ENCODE measurements at places on chromosomes 3 and 15.

DNA sequence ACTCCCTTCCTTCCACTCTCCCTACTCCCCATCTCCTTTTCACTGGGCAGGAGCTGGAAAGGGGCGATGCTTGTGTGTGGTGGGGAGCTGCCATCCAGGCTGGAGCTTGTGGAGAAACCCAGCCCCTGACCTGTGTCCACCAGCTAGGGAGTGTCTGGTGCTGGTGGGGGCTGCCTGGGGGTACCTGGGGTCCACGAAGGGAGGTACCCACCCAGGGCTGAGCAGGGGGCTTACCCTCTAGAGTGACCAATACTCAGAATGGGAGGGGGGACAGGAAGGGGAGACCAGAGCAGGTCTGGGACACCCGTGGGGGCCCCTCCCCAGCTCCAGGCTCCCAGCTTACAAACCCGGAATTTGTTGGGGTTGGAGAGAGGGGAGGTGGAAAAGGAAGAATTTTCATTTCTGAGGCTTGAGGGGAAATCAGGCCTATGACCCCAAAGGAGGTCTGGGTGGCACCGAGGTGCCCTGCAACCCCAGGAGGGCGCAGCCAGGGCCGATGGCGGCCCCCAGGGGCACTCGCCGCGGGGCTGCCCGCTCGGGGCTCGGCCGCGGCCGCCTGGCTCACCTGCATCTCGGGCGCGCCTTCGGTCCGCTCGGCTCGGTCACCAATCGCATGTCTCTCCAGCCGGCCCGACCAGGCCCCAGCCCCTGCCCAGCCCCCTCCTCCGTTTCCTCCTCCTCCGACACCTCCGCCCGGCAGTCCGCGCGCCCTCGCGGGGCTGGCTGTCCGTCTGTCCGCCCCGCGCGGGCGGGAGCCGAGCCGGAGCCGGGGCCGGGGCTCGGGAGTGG lies 773 bp downstream of the LINGO1 start:
- DNase-seq, result no peak

DNA sequence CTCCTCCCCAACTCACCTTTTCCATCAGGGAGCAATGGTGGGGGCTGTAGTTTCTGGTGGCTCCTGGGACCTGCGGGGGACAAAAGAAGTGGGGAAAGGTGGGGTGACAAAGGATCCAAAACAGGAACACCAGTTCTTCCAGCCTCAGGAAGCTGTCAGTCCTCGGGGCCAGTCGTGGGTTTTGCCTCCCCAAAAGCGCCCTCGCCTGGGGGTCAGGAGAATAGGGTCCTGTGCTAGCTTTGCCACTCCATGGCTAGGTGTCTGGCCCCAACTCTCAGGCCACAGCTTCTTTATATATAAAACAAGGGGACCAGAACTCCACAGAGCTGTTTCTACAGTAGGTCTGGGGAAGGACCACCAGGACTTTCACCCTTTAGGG lies 4.0 kb downstream of the CCDC9B start:
- DNase-seq, result no peak

DNA sequence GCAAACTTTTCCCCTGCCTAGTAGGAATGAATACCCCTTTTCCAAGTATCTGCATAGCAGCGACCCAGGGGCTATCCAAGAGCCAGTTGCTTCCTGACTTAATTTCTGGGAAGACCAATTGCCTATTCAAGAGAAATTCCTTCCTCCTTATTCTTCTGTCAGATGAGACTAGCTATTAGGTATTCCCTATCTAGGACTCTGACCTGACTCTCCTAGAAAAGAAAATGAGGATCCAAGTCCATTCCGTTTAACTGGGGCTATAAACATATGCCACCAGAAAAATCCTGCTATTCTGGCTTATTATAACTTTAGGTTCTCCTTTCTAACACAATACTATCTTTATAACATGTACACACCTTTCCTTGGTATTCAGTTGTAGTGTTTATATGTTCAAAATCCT lies 1.7 kb downstream of the HHLA2 start:
- no peak for DNase-seq

DNA sequence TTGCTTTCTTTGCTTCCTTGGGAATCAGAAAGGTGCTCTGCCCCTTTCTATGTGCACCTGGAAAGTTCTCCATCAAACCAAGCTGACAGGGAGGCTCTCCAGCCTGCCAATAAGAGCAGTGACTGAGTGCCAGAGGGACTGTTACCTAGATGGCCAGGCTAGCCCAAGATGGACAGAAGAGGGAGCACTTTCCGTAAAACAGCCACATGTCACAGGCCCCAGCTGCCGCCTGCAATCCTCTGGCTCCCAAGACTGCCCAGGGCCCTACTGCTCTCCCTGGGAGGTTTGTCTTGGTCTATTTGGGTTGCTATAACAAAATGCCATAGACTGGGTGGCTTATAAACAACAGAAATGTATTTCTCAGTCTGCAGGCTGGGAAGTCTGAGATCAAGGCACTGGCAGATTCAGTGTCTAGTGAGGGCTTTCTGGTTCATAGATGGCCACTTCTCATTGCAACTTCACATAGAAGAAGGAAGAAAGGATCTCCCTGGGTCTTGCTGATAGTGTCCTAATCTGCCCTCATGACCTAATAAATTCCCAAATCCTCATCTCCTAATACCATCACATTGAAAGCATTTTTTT lies 72.3 kb downstream of the TAMM41 start:
- no peak for DNase-seq

DNA sequence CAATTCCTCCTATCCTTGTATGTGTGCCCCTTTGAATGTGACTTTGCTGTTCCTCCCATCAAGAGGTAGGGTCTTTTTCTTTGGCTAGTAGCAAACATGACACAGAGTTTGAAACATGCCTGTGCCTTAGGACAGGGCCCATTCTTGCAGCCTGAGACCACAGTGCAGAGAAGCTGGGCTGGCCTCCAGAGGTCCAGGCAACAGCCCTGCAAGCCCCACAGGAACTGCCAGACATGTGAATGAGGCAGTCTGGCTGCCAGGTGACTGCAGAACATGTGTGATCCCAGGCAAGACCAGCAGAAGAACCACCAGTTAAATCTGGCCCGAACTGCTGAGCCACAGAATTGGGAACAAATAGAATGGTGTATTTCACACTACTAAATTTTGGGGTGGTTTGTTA lies 1.2 kb upstream of the HGD start:
- no peak for DNase-seq

DNA sequence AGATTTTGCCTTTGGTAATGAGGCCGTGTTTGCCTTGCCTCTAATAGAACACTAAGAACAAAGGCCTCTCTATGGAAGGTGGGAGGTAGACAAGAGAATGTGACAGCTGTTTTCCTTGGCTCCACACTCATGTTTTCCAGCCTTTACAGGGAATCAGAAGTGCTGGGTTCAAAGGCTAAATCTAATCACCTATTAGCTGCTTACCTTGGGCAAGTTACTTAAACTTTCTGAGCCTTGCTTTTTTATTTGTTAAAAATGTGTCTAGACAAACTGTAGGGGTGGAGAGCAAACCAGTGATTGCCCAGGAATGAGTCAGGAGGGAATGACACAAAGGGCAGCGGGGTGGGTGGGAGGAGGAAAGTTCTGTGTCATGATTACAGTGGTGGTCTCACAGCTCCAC lies 179.0 kb downstream of the P3H2 start:
- no peak for DNase-seq

DNA sequence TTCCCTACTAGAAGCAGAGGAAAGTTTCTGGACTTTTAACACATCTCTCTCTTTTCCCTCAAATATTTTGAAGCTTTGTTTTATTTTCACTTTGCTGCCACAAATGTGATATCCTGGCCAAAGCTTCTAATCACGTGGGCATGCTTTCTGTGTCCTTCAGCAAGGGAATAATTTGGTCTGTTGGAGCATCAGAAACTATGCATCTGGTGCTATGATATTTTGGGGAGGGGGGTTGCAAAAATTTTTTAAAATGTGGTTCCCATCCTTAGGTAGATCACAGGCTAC lies 254.2 kb downstream of the GAP43 start:
- DNase-seq, result no peak

DNA sequence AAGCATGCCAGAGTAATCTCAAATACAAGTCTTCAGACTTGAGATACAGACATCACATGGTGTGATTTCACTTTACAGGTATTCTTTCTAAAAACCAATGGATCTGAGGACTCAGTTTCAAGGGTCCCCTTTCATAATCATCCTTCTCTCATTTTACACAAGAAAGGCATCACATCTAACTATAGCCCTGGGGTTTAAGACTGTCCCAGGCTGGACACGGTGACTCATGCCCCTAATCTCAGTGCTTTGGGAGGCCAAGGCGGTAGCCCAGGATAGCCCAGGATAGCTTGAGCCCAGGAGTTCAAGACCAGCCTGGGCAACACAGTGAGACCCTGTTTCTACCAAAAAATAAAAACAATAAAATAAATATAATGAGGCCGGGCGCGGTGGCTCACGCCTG lies 36.4 kb downstream of the UBP1 start:
- no peak for DNase-seq

DNA sequence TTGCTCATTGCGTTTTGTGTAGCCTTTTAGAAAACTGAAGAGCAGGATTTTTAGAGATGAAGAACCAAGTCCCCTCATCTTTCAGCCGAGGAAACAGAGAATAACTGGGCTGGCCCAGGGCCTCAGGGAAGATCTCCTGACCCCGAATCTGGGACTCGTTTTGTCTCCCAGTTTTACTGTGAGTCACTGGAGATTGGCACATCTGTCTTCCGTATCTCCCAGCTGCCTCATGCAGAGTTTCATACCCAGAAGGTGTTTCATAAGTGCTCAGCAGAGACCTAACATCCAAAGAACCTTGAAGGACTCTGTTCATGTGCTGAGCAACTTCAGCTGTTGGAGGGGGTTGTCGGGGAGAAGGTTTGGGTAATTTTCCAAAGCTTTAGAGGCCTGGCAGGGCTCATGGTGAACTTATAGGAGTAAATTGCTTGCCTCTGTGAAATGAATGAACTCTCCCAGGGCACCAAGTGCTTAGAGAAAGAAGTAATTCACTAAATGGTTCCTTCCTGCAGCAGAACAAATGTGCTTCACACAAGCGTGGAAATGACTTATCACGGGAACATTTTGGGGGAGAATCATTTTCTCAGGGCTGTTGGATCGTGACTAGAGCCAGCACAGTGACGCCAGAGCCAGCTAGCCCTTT lies 121.4 kb downstream of the FAM43A start:
- no peak for DNase-seq

DNA sequence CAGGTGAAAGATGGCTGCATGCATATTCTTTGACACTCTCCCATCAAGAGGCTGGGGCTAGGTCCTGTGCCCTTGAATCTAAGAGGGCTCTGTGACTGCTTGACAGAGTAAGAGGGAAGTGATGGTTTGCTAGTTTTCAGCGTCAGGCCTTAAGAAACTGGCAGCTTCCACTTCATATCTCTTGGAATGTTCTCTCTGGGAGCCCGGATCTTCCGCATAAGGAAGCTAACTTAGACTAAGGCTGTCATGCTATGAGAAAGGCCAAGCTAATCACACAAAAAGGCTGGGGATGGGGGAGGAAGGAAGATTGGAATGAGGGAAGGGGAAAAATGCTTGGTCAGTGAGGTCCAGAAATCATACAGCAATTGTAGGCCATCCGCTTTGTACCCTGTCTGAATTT lies 50.0 kb downstream of the MB21D2 start:
- DNase-seq, result no peak

- no peak for DNase-seq
Measured at GRCh38 chr3:56593455-56594158, 36.6 kb downstream of the CCDC66 start.

DNA sequence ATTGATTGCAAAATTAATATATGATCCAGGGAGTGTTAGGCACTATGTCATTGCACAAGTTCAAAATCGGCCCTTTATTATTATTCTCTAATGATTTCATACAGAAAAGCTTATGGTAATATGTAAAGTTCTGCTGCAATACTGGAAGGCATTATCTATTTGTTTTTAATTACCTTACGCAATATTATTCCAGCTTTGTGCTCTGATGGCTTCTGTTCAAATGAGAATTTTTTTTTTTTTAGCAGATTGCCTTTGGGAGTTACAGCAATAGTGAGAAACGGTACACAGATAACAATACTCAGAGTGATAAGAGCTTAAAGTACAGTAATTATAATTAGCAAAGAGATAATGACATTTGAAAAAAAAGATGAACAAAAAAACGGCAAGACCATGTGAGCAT lies 602.2 kb upstream of the ALCAM start:
- DNase-seq, result no peak

- DNase-seq, result no peak
Measured at GRCh38 chr3:32048487-32049182, 57.8 kb upstream of the GPD1L start.

DNA sequence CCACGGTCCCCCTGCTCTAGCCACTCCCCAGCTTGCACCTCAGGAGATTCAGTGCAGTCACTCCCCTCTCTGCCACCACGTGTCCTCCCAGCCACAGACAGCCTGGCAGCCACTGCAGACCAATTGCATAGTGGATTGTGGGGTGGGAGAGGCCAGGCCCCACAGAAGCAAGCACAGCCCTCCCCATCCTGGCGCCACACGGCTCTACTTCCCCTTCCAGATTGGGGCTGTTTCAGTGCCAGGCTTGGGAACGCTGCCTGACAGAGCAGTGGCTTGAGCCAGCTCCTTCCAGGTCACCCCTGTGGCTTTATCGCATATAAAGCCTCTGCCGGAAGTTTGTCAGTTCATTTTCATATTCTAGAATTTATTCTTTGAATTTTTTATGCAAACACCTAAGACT lies 90.7 kb downstream of the TMEM266 start:
- DNase-seq, result no peak

- no peak for DNase-seq
Measured at GRCh38 chr15:28113394-28114113, 14.4 kb upstream of the OCA2 start.

GRCh38 chr3:150555859-150556436 lies 9.4 kb downstream of the EIF2A start:
- no peak for DNase-seq

DNA sequence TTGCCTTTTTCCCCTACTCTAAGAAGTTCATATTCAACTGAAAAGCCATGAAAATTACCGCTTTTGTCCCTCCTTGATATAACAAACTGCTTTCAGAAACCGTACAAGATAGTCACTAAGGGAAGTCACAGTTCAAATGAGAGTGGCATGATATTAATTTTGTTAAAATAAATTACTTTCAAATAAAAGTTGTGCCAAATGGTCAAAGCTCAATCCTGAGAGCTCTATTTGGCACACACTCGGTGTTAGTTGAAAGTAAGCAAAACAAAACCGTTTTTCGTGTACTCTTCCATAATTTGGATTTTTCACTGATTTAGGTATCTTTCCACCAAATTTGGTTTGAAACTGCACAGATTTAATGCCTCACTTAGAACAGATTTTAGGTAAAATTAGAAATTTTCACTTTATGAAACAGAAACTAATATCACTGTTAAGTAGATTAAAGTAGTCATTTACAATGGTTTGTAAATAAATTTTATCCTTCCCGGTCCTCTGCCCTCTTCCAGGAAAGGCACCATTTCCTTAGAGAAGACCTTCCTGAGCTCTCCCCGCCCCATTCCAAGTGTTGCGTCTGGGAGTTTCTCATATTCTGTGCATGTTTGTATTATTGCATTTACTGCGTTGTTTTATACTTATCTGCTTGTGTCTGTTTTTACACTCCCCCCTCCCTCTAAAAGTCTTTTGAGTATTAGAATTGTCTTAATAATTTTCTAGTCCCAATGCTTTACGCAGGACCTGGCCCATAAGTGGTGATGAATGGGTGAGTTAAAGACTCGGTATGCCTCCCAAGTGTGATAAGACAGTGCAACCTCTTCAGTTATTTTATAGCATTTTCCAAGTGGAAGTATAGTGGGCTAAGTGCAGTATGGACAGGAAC lies 853 bp downstream of the TCAIM start:
- DNase-seq, result no peak

- no peak for DNase-seq
Measured at GRCh38 chr15:60441331-60441730, 37.6 kb downstream of the ICE2 start.
